Hindlimb muscle (tissue), 1 donor: ENCODE measurements at places on chromosomes 7 and 10. TPM values are rescaled to one million over a fixed set of nuclear protein-coding genes. Genes with fewer than 3 reads are reported as not detected.

FAM25C gene
- not detected for polyA plus RNA-seq

ANXA8L1 gene
- polyA plus RNA-seq = 0.18 TPM

GRCh38 chr10:17782921-17783665, 26.1 kb upstream of the MRC1 start:
- no peak for DNase-seq

- no peak for DNase-seq
Measured at GRCh38 chr7:85392326-85392725, 205.5 kb upstream of the SEMA3D start.
